RPMI7951 (cell line): ENCODE measurements at places on chromosomes 1 and 21.

- DNase-seq: no peak
These were observed 488 bp downstream of the DBT start for GRCh38 chr1:100249155-100249536.

GRCh38 chr21:19908390-19908789, 1089.8 kb upstream of the NCAM2 start:
- no peak for DNase-seq

GRCh38 chr1:159005161-159005560, 4.5 kb upstream of the IFI16 start:
- DNase-seq: no peak

- DNase-seq: no peak
These were observed 277.0 kb upstream of the BRINP3 start for GRCh38 chr1:190754666-190755065.

DNA sequence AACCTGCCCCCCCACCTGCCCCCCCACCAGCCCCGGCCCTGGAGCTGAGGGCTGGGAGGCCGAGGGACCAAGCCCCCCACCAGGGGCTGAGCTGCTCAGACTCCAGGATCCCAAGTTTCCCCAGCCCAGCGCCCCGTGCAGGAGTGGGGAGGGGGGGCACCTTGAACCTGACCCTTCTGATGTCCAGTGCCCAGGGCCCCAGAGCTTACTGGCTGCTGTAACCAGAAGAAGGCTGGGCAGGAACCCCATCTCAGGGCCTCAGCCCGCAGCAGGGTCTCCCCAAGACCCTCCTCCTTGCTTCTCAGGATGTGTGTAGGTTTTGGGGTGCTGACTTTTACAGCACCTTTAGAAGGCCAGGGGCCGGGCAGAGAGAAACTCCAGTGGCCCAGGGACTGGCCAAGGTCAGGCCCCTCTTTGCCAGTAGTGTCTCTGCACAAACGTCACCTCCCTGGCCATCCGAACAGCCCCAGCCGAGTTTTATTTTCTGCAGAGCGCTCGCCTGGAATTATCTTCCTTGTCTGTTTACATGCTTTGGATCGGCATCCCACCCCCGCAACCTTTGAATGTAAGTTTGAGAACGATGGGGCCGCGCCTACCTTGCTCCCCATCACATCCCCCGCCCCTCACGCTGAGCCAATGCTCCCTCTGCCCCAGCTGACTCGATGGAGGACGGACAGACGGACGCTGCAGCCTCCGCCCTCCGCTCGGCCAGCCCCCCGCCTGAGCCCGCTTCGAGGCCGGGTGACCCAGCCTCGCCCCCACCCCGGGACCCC, 70.1 kb upstream of the CASZ1 start:
- peak; percentile 10 for DNase-seq

DNA sequence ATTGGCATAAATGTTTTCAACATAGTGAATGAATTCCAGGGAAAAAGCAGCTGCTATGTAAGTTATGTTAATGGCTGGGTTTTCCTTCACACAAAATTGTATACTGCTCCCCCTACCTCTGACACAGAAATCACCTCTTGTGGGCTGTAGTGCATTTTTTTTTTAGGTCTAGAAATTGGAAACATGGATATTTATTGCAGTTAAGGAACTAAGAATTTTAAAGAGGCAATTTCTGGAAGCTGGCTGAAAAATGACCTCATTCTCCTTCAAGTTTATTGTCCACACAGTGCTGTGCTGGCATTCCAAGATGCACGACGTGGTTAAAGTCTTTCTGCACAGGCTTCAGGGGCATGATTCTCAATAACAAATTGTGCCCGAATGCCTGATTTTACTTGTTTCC, 1424.2 kb downstream of the MRPL39 start:
- no peak for DNase-seq

- DNase-seq: peak; percentile 39
These were observed 91.9 kb upstream of the COG2 start for GRCh38 chr1:230550428-230550827.

DNA sequence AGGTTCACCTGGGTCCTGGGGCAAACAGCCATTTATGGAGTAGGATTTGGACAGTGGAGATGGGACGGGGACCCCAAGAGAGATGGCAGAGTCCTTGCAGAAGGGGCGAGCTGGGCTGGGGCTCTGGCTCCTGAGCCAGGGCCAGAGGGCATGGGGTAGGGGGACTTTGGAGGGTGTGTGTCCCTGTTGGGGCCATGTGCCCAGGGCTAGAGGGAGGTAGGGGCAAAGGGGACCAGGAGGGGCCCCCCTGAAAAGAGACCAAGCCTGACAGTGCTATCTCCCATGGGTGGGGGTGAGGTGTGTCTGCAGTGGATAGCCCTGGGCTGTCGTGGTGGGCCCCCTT, 92.3 kb downstream of the TRIM11 start:
- no peak for DNase-seq

- DNase-seq: no peak
These were observed 549.2 kb downstream of the PTPRU start for GRCh38 chr1:29785554-29785953.

- no peak for DNase-seq
These were observed 1.1 kb downstream of the MGST3 start for GRCh38 chr1:165632152-165632469.

GRCh38 chr1:228697207-228698016, 37.9 kb upstream of the RHOU start:
- DNase-seq: peak; percentile 23

DNA sequence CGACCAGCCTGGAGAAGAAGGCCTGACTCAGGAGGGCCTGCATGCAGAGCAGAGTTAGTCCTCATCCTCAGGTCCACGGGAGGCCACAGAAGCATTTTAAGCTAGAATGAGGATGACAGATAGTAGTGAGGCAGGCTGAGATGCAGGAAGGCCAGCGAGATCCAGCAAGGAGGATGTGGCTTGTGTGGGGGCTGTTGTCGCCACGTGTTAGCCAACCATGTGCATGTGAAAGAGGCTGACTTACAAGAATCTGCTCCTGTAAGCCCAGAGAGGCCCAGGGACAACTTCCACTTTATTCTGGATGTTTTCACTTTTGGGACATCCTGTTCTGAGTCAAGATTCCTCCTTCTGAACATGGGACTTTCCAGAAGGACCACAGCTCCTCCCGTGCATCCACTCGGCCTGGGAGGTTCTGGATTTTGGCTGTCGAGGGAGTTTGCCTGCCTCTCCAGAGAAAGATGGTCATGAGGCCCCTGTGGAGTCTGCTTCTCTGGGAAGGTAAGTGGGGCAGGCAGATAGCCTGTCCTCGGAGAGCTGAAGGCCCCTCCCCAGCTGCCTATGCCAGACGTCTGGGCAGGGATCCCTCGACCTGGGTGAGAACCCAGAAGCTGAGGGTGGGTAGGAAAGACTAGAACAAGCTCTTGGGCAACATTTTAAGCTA, at the start of gene SLAMF8:
Gene SLAMF8 (plus strand): TSS at position 433 of the 661 bp plus-strand sequence. CDS start 26 bp downstream, at position 459.
- DNase-seq: peak; percentile 71

GRCh38 chr1:169867012-169867675, 26.6 kb downstream of the SCYL3 start:
- DNase-seq: no peak

DNA sequence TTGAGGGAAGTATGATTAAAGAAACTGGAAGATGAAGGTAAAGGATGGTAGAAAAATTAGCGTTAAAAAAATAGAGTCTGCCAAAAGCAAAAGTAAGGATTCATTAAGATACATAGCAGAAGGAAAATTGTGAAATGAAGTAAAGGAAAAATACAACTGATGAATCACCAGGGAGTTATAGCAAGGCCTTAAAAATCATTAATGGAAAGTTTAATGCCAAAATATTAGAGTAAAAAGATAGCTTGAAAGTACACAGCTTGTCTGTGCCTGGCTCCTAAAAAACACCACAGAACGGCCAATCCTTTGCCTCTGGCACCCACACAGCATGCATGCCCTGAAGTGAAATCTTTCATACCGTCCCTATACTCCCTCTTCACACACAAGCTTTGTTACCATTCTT, 66.9 kb upstream of the APOBEC4 start:
- DNase-seq: no peak
